ENCODE measurements at places on chromosomes 13 and 19.

DNA sequence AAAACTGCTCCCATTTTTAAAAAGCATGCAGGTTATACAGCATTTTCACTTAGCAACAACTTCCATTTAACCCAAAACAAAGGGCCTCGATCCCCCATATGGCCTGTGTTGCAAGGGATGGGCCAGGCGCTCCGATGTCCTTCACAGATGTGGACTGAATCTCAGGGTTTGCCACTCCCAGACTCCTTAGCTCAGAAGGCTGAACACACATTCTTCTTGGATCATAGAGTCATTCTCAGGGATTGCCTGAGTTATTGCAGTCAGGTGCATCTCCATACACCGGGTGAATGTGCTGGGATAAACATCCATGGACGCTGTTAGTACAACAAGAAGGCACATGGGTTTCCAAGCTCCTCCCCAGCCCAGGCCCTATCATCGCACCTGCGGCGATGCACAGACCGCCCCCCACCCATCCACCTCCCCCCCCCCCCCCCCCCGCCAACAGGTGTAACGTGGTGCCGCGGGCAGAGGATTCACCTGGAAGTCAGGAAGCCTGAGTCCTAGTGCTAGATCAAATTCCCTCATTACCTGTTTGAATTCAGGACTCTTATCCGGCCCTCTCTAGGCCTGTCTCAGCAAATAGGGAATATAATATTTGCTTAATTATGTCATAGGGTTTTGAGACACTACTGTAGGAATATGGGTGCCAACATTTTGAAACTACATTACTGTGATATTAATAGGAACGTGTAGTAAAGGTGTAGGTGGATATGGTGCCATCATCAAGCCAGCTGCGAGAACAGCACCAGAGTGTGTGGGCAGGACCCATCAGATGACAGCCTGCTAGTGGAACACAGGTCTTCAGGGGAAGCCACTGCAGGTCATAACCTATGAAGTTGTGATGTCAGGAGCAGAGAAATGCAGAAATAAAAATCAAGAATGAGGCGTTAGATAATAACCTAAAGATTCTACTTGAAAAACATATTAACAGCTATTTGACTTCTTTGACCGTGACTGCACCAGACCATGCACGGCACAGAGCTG lies 110.9 kb downstream of the SACS start:
- DNase-seq = no peak

DNA sequence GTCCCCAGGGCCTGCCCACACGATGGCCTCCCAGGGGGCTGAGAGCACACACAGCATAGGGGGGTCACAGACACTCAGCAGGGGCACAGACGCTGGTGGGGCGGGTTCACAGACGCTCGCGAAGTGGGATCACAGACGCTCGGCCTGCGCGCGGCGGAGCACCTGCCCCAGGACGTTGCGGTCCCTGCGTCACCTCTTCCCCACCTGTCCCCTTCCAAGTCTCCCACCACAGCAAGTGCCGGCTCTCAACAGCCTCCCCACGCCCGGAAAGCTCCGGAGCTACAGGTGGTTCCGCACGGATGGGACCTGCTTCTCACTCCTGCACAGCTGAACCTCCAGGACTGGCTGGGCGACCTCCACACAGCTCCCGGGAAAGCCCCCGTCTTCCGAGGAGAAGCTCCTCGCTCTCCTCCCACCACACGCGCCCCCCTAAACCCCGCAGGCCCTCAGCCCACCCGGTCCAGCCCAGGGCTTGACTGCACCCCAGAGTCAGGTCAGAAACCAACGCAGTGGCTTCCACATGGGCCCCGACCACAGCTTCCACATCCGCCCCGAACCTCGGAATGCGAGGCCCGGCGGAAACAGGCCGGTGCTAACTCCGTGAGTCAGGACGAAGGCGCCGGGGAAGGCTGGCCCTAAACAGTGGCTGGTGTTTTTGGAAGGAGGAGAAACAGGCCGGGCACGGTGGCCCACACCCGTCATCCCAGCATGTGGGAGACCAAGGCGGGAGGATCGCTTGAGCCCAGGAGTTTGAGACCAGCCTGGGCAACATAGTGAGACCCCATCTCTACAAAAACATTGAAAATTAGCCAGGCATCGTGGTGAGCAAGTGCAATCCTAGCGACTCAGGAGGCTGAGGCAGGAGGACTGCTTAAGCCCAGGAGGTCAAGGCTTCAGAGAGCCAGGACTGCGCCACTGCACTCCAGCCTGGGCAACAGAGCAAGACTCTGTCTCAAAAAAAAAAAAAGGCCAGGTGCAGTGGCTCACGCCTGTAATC lies 16.5 kb downstream of the BTBD2 start:
- DNase-seq = no peak

DNA sequence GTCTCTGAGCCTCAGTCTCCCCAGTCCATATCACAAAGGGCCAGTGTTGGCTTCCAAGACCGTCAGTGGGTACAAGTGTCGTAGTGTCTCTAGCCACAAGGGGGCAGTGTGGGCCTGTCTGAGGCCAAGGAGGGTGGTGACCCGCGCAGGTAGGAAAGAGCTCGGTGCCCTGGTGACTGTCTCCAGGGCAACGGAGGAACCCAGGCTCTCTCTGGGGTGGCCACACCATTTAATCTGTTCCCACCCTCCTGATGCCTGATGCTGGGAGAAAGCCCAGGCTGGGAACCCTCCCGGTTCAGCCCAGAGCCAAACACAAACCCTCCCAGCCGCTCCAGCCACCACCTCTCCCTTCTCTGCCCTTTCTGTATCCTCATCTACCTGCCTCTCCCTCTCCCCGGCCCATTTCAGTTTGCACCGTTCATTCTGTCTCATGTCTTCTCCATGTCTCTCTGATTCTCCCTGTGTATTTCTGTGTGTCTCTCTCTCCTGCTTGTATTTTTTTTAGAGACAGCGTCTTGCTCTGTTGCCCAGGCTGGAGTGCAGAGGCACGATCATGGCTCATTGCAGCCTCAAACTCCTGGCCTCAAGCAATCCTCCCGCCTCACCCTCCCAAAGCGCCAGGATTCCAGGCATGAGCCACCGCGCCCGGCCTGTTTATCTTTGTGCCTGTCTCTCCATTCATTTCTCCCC lies 17.5 kb upstream of the MEIS3 start:
- peak; percentile 34 for DNase-seq

DNA sequence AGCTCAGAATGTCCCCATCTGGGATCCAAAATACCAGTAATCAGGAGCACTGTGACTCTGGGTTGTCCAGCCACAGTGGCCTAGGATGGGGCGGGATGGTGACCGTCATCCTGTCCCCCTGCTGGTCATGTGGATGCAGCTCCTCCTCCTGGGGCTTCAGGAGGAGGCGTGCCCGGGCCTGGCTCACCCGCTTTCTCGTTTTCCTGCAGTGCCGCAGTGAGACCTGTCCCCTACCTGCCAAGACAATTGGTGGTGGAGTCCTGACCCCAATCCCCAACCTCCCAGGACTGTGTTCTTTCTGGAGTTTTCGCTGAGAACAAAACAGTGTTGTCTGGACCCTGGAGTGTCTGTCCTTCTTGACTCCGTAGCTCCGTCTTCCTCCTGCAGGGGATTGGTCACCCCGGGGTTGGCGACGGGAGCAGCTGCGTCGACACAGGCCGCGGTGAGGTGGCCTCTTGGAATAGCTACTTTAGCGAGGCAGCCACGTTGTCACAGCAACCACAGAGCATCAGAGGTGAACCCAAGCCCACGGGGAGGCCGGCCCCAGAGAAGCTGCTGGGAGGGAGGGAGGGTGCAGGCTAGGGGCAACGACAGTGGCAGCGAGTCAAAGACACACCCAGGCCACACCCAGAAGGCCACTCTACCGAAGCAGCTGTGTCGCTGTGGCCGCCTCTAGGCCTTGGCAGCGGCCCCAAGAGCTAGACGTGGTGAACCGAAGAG lies 10.2 kb upstream of the EMC10 start:
- DNase-seq = peak; percentile 16

DNA sequence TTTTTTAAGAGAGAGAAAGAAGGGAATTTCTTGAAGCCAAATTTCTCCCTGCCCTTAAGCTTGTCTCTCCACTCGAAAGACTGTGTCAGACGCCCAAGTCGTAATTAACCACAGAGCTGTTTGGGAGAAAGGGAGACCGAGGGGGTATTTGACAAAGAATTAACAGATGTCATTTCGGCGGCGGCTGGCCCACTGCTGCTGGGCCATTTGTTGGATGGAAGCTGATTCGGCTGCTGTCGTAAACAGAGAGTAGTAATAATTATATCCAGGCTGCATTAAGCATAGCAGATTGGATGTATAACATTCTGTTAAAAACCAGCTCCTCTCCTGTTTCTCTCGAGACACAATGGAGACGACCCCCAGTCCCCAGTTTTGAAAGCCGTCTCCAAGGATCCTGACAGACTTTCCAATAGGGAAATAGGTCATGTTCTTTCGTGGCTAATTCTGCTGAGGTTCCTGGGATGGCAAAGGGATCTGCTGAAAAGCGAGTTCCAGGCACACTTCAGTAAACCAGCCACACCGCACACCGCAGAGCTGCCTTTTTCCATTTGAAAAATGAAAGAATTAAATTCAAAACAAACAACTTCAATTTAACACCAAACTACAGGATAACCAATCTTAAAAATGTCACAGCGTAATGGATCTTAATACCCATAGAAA lies 71.5 kb downstream of the KCTD15 start:
- no peak for DNase-seq

GRCh38 chr19:31013384-31014020 lies 335.7 kb downstream of the TSHZ3 start:
- DNase-seq = no peak

GRCh38 chr13:52950436-52950956 lies 78.1 kb upstream of the OLFM4 start:
- DNase-seq = no peak

GRCh38 chr19:18894254-18895037 lies 1.5 kb downstream of the CERS1 start:
- DNase-seq = no peak

- DNase-seq = no peak
These were observed 18.4 kb downstream of the TMEM272 start for GRCh38 chr13:51826606-51827005.

GRCh38 chr13:96089749-96090239 lies at the start of gene HS6ST3:
HS6ST3 (plus strand) TSS chr13:96090107.
- DNase-seq = no peak

GRCh38 chr19:50417111-50418081 lies 1.3 kb upstream of the SPIB start:
- DNase-seq = no peak

GRCh38 chr13:75749407-75749806 lies 113.3 kb downstream of the LMO7 start:
- peak; percentile 76 for DNase-seq

- DNase-seq = no peak
These were observed 11.7 kb upstream of the MCF2L start for GRCh38 chr13:112957295-112957677.

- no peak for DNase-seq
These were observed 38.8 kb downstream of the CHST8 start for GRCh38 chr19:33660410-33661124.

GRCh38 chr13:113158946-113159345 lies 498 bp downstream of the PROZ start:
- no peak for DNase-seq

DNA sequence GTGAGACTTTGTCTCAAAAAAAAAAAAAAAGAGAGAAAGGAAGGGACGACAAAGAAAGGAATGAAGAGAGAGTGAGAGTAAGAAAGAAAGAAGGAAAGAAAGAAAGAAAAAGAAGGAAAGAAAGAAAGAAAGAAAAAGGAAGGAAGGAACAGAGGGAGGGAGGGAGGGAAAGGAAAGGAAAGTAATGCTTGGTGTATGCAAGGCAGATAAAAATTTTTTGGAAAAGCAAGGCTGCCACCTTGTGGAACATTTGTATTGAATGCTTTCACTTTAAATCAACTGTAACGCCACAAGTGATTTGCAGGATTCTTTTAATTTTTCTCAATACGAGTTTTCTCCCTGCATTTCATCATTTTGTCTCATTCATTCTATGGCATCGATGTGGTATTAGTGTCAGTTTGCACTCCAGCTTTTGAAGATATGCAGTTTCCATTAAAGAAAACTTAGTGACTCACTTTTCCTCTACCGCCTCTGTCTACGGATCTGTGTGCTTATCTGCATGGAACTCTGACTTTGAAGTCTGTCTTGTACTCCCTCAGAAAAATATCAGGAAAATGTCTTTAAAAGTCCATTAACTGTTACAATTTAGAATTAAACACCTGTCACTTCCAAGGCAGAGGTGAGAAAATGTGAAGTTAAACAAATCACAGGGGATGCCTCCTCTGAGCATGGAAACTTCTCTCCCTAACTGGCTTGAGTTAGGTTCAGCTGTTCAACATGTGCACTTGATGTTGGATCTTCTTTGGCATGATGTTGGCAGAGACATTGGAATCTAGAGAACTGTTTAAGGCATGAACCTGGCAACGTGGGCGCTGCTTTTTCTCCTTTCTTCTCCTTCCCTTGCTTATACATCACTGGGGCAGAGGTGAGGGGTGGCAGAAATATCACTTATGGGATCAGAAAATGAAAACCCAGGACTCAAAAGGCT lies 20.0 kb upstream of the ZDHHC20 start:
- DNase-seq = peak; percentile 72

DNA sequence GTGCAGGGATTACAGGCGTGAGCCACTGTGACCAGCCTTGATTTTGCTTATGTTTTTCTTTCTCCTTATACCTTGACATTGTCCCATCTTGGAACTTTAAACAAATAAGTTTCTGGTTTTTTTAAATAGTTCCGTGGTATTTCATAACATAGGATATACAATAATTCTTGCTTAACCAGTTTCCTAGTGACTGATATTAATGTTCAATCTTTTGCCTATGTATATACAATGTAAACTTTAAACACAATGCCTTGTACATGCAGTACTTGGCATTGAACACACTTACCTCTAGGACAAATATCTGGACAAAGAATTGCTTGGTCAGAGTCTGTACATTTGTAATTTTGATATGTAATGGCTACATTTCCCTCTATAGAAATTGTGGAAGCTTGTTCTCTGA lies 24.4 kb upstream of the SPACA4 start:
- no peak for DNase-seq

- no peak for DNase-seq
These were observed 280.6 kb downstream of the FOXO1 start for GRCh38 chr13:40385858-40386180.

- DNase-seq = no peak
These were observed 45.3 kb downstream of the KLF2 start for GRCh38 chr19:16369664-16370576.

DNA sequence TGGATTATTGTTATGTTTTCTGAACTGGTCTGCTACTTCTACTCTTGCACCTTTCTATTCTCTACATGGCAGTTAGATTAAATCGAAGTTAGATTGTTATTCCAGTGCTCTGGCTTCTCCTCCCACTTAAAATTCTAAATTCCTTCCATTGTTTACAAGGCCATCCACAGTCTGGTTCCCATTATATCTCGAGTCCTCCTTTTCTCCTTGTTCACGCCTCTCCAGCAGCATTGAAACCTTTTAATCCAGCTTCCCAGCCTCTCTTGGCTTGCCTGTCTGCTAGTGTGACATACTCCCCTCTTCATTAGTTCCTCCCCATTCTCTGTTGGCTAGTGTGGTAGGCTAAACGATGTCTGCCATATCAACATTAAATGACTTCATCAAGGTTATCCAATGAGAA lies 54.5 kb downstream of the DNAJC15 start:
- no peak for DNase-seq

- DNase-seq = no peak
These were observed 532.9 kb downstream of the SLITRK6 start for GRCh38 chr13:85266331-85266730.

GRCh38 chr13:41019011-41019487 lies at the start of gene ELF1:
ELF1 (minus strand) TSS chr13:41019316; CDS start chr13:40982054, 37,262 bp downstream.
- peak; percentile 93 for DNase-seq
